ENCODE measurements at places on chromosomes 13 and 19. TPM values are rescaled to one million over a fixed set of nuclear protein-coding genes. Genes with fewer than 3 reads are reported as not detected.

FAM32A gene
- 69.3 TPM for total RNA-seq

CPAMD8 gene
- 3.6 TPM for total RNA-seq

SLITRK5 gene
- total RNA-seq = 0.07 TPM

ZNF491 gene
- total RNA-seq = 3.8 TPM

MBD3L2 gene
- not detected for total RNA-seq

ZNF497 gene
- 0.61 TPM for total RNA-seq

SPRED3 gene
- 4.2 TPM for total RNA-seq

TEX101 gene
- total RNA-seq = not detected

MISP gene
- not detected for total RNA-seq

HPN gene
- not detected for total RNA-seq

ARHGEF18 gene
- 53.6 TPM for total RNA-seq

SLITRK6 gene
- not detected for total RNA-seq

NLRP7 gene
- not detected for total RNA-seq

NKPD1 gene
- 0.55 TPM for total RNA-seq

GAPDHS gene
- not detected for total RNA-seq

FLT1 gene
- total RNA-seq = 0.07 TPM

F10 gene
- not detected for total RNA-seq

SULT2B1 gene
- not detected for total RNA-seq

COX6B2 gene
- not detected for total RNA-seq

CAPN12 gene
- 51.0 TPM for total RNA-seq

CD209 gene
- total RNA-seq = not detected

ACP7 gene
- total RNA-seq = not detected

CC2D1A gene
- 48.4 TPM for total RNA-seq

SHISA2 gene
- total RNA-seq = not detected

C13orf46 gene
- total RNA-seq = 23.5 TPM

ASPDH gene
- total RNA-seq = not detected

CYP4F8 gene
- total RNA-seq = not detected

STOML3 gene
- not detected for total RNA-seq

TMEM272 gene
- not detected for total RNA-seq

ZNF837 gene
- total RNA-seq = 1.3 TPM

ZNF8 gene
- total RNA-seq = 8.7 TPM

ZNF208 gene
- total RNA-seq = 1.9 TPM

HCN2 gene
- 0.96 TPM for total RNA-seq

FNDC3A gene
- total RNA-seq = 46.0 TPM

CDX2 gene
- total RNA-seq = not detected

AP1M2 gene
- total RNA-seq = not detected

FCAR gene
- 23.7 TPM for total RNA-seq

Data from natural killer cell (primary cell).